Ureter (tissue), 1 donor: ENCODE measurements at places on chromosomes 2 and 18. TPM values are rescaled to one million over a fixed set of nuclear protein-coding genes. Genes with fewer than 3 reads are reported as not detected.

The DNAJC5G gene
- not detected for total RNA-seq

The CCDC68 gene
- total RNA-seq: 16.5 TPM

The ITGB6 gene
- total RNA-seq: 96.3 TPM

The WNT10A gene
- total RNA-seq: 4.0 TPM

The PDK1 gene
- 31.4 TPM for total RNA-seq

The KYNU gene
- total RNA-seq: 18.7 TPM

The GAL3ST2 gene
- 0.47 TPM for total RNA-seq

The RASGRP3 gene
- total RNA-seq: 9.9 TPM

The COL5A2 gene
- total RNA-seq: 21.8 TPM

The MARCHF7 gene
- total RNA-seq: 108 TPM

The DIPK1C gene
- total RNA-seq: not detected

DNA sequence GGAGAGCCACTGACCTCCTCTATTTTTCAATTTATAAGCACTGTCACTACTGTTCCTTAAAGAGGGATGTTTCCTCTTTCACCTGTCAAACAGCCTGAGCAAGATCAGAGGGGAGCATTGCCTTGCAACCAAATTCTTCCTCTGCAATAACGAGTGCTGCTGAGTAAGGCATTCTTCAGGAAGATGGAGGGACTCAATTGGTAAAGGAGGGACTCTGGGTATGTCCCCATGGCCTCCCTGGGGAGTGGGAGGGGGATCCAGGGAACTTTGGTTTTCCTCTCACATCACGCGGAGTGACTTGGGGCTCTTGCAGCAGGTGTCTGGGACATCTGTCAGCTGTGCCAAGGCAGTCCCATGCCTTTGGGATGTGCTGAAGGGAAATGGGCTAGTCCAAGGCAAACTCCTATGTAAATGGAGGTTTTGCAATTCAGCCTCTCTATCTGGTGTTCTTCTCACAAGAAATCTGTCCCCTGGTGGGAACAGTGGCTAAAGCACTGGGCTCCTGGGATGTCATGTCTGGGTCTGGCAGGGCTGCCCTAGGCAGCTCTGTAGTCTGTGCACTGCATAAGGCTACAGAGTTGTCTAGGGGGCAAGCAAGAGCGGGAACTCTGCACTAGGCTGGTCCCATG is 14.4 kb upstream of the HES6 start:
- no peak for DNase-seq

GRCh38 chr2:157592948-157593347 is 35.7 kb downstream of the ACVR1C start:
- DNase-seq: no peak

- peak; percentile 56 for DNase-seq
Measured at GRCh38 chr18:50507120-50507590, 52.7 kb upstream of the MAPK4 start.

DNA sequence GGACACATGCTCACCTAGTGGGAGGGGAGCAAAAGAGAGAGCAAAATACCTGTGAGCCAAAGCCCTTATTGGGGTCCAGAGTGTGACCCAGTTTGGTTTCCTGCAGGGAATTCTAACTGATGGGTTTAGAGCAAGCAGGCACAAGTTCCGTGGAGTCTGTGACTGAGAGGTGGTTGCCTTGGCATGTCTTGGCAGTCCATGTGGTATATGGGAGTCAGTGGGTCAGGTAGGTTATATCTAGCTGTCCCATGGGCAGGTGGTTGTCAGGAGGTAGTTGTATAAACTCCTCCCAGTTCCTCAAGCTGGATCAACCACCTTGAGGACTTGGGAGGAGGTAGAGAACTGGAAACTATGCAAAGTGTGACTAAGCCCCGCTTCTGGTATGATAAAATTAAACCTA is 452.8 kb upstream of the VWC2L start:
- DNase-seq: no peak

- no peak for DNase-seq
Measured at GRCh38 chr18:3721771-3722648, 272.0 kb downstream of the TGIF1 start.

GRCh38 chr2:215529271-215529670 is 93.4 kb upstream of the FN1 start:
- no peak for DNase-seq

DNA sequence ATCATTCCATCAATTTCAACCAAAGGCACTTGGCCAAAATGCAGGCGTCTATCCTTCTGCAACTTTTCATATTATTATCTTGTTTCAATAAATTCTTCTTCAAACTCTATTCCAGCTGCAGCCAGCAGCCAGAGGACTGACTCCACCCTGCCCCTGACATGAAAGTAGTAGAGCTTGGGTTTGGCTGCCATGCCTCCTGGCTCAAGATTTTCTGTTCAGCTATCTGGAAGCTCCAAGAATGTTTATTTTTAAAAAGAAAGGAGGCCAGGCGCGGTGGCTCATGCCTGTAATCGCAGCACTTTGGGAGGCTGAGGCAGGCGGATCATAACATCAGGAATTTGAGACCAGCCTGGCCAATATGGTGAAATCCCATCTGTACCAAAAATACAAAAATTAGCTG is 4.9 kb downstream of the DNAH7 start:
- no peak for DNase-seq

DNA sequence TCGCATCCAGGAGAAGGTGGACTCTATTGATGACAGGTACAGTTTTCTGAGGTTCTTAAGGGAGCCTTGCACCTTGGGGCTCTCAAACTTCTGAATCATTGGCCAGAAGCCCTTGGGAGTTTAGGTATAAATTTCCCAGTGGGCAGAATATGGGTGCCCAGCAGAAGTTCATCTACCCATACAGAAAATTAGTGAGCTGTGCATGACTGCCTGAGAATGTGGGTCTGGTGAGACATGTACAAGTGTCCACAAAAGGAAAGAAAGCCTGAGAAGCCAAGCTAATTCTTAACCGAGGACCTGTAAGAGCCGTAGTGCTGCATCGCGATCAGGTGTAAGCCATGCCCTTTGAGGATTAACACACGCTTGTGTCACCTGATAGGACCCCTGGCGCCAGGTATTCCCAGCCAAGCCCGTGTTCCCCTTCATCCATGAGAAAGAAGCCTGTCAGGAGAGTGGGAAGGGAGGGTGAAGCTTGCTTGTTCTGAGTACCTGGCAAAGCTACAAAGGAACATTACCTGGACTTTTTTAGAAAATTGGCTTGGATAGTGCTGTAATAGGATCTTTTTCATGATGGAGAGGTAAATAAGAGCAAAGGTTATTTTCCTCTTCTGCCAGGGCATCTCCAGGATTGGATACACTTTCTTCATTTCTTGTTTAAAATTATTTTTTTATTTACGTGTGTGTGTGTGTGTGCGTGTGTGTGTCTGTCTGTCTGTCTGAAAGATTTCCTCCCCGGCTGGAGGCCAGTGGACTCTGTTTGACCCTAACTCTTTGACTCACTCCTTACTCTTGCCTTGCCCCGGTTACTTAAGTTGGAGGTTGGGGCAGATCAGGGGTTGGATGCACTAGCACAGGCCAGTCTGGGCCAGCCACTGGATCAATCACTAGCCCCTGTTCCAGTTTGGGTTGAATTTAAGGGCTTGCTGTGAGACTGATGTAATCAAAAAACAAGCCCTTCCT is 90.4 kb upstream of the EML6 start:
- peak; percentile 34 for DNase-seq

DNA sequence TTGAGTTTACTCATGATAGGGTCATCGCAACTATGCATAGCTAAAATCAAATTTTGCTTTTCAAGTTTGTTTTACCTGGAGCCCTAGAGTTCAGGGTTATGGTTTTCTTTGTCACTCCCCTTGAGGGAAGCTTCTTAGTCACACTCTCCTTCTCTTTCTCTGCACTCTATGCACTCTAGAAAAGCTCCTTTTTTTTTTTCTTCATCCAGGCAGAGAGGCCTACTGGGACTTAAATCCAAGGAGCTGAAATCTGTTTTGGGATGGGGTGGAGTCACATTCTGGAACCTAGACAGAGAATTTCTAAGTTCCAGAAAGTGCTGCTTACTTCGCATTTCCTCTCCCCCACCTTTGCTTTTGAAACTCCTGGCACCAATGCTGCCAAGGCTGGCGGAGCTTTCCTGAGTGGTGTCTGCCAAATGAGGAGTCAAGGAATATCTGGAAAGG is 19.1 kb upstream of the IL18R1 start:
- DNase-seq: no peak

GRCh38 chr2:46257476-46257875 is 39.7 kb upstream of the EPAS1 start:
- no peak for DNase-seq

- peak; percentile 68 for DNase-seq
Measured at GRCh38 chr2:224584785-224585210, 365 bp downstream of the CUL3 start.

- DNase-seq: no peak
Measured at GRCh38 chr2:222724208-222724607, 52.8 kb downstream of the MOGAT1 start.

DNA sequence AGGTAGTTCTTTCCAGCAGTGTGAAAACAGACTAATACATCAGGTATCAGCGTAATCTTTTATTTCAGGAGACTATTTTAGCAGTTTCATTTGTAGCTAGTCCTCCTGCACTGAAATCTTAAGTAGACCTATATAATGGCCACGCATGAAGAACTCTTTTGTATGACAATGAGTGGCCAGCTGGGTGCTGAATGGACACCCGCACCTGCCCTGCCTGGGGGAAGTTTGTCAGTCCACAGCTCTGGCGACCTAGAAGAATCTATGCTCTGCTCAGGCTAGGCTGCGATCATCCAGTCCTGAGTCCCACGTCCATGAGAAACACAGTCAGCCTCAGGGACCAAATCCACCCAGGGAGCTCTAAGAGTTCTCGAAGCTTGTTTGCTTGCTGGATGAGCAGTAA is 709.2 kb upstream of the ID2 start:
- DNase-seq: no peak

DNA sequence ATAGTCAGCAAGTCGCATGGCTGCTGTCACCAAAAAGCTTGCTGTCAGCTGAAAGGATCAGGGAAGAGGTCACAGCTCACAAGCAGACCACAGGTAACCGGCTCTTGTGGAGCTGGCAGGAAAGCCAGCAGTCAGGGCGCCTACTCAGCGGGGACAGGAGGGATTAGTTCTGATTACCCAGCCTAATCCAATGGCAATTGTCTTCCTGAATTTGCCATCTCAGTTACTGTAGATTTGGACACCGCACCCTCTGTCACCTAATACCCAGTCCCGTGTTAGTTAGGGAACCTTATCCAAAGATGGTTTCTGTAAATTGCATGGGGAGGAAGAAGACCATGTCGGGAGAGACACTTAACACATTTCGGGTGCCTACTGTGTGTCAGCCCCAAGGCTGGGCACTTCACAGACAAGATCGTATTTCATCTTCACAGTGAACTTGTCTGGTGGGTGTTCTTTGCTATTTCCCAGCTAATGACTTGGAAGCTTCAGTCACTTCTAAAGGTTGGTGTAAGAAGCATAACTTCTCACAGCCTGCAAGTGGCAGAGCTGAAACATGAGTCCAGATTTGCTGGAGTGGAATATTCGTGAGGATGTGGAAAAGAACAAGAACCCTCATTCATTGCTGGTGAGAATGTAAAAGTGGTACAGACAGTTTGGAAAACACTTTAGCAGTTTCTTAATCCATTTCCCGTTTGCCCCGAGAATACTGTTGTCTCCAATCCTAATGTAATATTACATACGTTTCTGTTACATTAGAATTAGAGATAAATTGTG is 9.9 kb downstream of the ALPK2 start:
- DNase-seq: no peak

DNA sequence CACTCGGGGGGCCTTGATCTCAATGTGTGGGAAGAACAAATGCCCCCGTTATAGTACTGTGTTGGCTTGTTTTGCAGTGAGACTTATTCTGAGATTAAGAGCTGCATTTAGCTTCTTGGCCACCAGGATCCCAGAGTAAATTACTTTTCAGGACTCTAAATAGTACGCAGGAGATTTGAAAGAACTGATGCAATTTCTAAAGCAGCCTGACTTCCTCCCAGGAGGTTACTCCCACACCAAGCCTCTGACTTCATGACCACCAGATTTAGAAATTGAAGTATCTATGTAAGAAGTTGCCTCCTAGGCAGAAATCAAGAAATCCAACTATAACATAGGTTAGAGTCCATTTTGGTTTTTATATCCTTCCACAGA is 67.0 kb downstream of the FEZ2 start:
- DNase-seq: no peak

- DNase-seq: no peak
Measured at GRCh38 chr2:29527947-29528346, 393.4 kb downstream of the ALK start.

- no peak for DNase-seq
Measured at GRCh38 chr2:227103583-227103982, 60.4 kb downstream of the COL4A4 start.

- DNase-seq: no peak
Measured at GRCh38 chr2:204432196-204432595, 113.1 kb upstream of the PARD3B start.

DNA sequence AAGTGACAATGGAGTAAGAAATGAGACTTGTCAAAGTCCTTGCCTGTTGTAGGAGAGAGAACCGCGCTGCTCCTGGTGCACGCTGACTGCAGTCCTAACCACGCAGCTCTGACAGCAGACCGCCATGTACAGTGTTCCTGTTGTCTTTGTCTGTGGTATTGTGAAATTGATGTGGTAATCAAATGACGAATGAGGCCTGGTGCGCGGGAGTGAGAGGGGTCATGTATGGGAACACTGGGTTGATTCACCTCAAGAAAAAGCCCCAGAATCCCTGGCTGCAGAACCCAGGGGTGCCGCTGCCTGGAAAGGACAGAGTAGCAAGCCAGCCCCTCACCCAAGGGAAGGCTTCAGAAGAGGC is 64.0 kb downstream of the INPP4A start:
- DNase-seq: no peak

- no peak for DNase-seq
Measured at GRCh38 chr18:32437100-32437834, 33.4 kb downstream of the GAREM1 start.

GRCh38 chr18:49672853-49673252 is 111.0 kb downstream of the LIPG start:
- DNase-seq: no peak

GRCh38 chr2:232890896-232891601 is 21.0 kb downstream of the SNORC start:
- peak; percentile 77 for DNase-seq

DNA sequence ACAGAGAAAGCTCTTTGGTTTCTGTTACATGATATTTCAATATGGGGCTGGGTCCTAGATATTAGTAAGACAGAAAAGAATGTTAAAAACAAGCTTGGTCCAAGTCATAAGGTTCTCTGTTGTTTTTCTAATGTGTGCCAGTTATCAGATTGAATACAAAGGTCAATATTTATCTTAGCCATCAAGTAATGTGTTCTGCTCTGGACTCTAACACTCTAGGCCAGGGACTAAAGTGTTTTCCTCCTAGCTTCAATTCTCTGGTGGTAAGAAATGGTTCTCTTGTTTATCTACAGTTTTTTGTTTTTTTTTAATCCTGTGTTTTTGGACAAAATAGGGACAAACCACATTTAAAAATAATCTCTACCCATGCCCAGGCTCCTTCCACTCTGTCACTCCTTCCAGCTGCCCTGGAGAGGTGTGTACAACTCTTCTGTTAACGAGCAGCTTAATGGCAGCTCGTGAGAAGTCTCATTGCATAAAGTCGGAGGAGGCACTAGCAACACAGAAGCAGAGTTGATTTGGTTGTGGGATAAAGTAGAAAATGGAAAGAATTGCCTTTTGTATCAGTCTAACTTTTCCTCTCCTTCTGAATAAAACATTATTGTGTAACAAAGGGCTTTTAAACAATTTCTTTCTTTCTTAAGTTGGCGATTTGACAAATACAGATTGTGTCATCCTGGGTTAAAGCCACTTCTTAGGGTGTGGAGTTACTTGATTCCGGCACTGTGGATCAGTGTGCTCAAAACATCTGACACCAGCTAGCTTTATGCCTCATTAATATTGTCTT is 8.0 kb upstream of the SESTD1 start:
- DNase-seq: no peak
